Prostate gland (tissue), 2 donors: ENCODE measurements at places on chromosomes 3 and 15.

- DNase-seq, result no peak
Observed at GRCh38 chr3:129040039-129040336, 20.6 kb upstream of the GP9 start.

DNA sequence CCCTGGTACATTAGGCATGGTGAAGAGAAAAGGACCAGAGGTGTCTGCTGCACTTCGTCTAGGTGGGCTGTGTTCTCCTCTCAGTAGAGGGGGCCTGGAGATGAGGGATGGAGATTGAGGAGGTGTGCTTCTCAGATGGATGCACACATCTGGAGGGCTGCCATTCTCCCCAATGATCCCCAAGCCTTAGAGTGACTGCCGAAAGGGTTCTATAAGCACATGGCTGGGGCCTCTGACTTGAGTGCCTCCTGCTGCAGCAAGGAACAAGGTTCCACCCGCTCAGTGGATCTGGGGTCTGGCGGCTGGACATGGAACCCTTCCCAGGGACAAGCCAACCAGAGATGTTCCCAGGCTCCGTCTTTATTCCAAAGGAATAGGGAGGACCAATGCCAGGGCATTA, 66.8 kb downstream of the CPN2 start:
- no peak for DNase-seq

- peak; percentile 63 for DNase-seq
Observed at GRCh38 chr3:9248522-9249271, 749 bp downstream of the SRGAP3 start.

- no peak for DNase-seq
Observed at GRCh38 chr15:65660927-65661326, 39.2 kb downstream of the SLC24A1 start.

DNA sequence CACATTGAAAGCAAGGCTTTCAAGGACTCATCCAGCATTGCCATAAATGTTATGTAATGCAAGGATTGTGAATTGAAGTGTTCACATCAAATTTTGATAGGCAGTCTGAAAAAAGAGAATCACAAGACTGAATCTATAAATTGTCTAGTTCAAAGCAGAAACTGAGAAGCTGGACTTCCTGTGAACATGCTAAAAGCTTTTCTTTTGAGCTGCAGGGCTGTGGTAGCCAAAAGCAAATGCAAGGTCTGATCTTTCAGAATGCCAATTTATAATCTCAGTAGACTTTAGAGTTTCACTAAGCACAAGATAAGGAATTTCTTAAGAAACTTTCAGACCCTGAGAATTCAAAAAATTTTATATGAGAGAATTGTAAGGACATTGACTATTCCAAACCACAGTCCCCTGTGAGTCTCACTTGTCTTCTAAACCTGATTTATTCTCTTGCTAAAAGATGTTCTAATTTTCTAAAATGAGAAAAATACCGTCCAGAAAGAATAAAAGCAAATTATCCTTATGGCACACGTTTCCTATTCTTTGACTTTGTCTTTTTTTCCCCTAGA, 1700.3 kb downstream of the OTOL1 start:
- no peak for DNase-seq

DNA sequence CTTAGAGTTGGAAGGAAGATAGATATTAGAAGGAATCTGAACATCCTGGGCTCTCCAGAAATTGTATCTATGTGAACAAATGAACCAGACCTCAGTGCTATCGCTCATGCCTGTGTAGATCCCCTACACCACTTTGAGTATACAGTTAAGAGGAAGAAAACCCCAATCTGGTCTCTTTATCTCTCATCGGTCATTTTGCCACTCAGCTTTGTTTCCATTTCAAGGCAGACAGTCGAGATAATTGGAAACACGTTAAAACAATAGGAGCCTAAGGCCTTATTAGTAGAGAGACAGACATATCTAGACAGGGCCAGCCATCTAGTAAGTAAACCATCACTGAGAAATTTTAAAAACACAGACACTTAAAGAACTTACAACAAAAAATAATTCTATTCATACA, 101.6 kb downstream of the MYLK start:
- DNase-seq, result no peak

DNA sequence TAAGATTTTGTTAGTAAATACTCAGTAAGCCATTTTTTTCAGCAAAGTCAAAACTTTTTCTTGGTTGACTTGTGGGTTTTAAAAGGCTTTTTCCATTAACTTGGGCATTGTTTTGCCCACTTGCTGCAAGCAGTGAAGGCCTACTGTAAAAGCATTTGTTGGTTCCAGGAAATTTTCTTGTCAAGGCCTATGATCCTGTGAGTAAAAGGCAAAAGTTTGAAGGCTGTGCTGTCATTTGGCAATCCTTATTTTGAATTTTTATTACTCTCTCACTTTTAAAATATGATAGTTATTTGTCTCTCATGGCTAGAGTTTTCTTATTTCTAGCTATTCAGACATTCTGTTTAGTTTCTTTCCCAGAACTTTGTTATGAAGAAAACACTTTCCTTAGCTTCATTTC, 13.0 kb downstream of the P2RY12 start:
- DNase-seq, result no peak

GRCh38 chr15:40136470-40137302, 24.2 kb upstream of the BUB1B start:
- no peak for DNase-seq

- DNase-seq, result peak; percentile 49
Observed at GRCh38 chr3:107927361-107928083, 163.3 kb downstream of the CD47 start.
